ENCODE measurements at places on chromosomes 1 and 21.

DNA sequence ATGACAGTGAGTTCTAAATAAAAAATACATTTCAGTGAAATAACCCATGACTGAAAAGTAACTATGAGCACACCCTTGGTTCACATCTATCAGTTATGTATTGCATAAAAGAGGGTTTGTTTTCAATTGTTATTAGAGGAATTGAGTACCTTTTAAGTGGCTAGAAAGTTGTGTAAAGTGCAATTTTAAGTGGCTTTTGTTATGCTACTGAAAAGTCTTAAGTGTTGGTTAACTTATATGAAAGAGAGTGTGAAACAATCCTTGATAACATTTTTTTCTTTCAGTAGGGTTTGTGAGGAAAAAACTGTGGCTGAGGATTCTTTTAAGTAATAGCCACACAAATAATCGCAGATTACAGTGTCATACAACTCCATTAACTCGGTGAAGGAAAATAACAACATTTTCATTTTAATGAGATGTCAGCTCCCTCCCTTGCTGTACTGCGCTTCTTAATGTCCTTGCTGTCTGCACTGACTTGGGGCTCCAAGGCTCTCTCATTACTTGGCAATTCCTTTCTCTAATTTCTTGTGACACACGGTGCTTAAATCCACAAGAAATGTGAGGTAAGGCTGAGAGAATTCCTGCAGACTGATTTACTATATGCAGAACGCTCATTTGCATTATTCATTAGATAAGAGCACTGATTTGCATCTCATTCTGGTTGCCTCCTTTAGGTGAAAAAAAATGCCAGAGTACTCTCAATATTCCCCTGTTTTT is 40.6 kb downstream of the NTNG1 start:
- no peak for DNase-seq

- no peak for DNase-seq
Observed at GRCh38 chr1:247322442-247322841, 9.2 kb downstream of the ZNF496 start.

GRCh38 chr1:17119076-17119772 is at the start of gene PADI2:
TSS of gene PADI2 (minus strand) at chr1:17119451. CDS start at chr1:17119371, 80 bp downstream.
- DNase-seq: peak; percentile 68

DNA sequence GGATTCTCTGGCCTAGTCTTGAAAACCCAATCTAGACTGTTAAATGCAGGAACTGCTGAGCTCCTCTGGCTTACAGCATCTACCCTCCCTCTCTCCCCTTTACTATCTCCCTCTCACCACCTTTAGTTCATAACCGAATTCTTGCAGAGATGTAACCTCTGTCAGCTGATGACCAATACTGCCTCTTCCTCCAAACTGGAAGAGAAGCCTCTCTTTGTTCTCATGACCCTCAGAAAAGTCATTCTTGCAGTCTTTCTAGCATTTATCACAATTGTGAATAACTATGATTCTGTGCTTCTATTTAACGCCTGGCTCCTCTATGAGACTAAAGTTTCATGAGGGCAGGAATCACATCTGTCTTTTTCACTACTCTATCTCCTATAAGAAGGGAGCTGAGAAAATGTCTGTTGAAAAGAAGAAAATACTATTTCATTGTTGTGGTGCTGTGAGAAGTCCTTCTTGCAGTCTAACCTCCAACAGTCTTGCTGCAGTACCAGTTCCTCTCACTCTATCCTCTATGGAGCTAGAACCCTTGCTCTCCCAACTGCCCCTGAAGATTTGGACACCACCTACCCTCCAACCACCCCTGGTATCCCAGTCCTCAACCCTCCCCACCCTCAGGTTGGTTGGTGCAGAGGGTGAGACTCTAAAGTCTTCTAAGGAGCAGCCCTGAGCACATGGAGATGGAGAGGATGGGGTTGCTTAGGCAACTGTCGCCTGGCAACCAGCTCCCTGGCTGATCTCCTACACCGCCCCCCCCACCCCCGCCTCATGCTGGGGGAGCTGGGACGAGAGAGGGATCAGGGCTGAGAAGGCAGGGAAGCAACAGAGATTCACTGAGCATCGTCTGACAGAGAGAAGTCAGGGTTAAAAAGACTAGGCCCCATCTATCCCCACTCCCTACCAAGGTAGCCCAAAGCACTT is 13.9 kb downstream of the MEF2D start:
- DNase-seq: no peak

GRCh38 chr1:230077011-230077410 is 10.0 kb downstream of the GALNT2 start:
- DNase-seq: no peak

GRCh38 chr1:22197644-22198043 is 54.7 kb upstream of the WNT4 start:
- DNase-seq: no peak

GRCh38 chr1:191134796-191135195 is 657.1 kb upstream of the BRINP3 start:
- no peak for DNase-seq

GRCh38 chr1:67677930-67678329 is 7.1 kb upstream of the GADD45A start:
- no peak for DNase-seq

DNA sequence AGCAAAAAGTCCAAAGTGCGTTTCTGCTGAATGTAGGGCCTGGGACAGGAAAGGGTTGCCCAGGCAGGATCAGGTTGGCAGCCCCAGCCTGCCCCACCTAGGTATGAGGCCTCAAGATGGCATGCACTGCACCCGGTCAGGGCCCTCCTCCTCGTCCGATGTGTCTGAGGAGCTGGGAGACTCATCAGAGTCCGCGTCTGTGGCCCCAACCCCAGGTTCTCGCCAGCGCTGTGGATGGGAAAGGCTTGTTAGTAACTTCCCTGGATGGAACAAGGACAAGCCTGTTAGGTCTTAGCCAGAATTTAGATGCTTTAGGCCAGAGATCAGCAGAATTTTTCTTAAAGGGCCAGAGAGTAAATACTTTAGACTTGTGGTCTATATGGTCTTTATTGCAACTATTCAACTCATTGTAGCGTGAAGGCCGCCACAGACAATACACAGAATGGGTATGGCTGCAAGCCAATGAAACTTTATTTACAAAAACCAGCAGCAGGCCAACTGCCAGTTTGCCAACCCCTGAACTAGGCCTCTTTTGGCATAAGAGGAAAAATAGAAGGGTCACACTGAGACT is 12.4 kb downstream of the PEA15 start:
- no peak for DNase-seq
